ENCODE measurements at places on chromosomes 3 and 15.

- no peak for DNase-seq
Measured at GRCh38 chr3:71018799-71019198, 564.7 kb downstream of the FOXP1 start.

DNA sequence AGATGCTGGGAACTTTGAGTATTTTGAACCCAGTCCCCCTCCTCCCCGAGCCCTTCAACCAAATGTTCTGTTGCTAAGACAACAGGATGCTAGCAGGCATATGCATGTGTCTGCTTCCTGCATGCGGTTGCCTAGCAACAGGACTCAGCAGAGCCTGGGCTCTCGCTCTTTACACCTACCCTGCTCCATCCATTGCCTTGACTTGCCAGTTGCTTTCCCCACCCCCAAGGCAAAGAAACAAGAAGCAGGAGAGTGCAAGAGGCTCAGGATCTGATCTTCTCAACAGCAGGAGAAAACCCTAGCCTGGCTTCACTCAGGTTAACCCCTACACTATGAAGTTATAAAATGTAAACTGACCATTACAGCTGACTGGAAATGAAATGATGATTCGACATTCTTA, 393.0 kb downstream of the IGSF11 start:
- no peak for DNase-seq

- DNase-seq = peak; percentile 73
Measured at GRCh38 chr3:9503283-9503682, 50.3 kb downstream of the LHFPL4 start.

- no peak for DNase-seq
Measured at GRCh38 chr3:59391131-59391530, 341.3 kb upstream of the CFAP20DC start.

DNA sequence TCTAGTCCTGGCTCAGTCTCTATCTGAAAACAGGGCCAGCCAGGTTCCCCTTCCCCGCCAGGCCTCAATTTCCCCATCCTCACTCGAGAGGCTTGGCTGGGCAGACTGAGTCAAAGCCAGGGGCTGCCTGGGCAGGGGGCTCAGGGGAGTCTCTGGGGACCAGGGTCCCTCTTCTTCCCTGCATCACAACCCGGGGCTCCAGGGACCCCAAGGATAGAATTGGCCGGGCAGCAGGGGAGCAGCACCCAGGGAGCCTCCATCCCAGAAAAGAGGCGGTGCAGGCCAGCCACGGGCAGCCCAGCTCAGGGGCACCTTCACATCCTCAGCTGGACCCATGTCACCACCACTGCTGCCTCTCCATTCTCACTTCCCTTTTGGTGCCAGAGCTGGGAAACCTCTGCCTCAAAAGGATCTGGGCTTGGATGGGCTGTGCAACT, 13.3 kb upstream of the PLXND1 start:
- DNase-seq = no peak

DNA sequence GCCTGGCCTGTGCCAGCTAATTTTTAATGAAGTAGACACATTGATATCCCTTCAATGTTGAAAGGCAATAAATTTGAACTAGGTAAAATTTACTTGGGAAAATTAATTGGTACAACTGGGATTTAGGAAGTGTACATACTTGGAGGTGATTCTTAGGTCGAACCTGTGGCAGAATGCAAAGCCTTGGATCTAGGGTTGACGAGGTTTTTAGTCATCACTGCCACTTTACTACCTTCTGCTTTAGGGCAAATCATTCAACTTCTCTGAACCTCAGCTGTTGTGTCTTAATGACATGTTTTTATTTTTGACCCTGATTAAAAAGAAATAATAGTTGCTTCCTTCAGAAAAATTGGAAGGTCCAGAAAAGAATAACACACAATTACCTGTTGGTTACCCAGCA, 2.5 kb downstream of the APPL1 start:
- DNase-seq = no peak

DNA sequence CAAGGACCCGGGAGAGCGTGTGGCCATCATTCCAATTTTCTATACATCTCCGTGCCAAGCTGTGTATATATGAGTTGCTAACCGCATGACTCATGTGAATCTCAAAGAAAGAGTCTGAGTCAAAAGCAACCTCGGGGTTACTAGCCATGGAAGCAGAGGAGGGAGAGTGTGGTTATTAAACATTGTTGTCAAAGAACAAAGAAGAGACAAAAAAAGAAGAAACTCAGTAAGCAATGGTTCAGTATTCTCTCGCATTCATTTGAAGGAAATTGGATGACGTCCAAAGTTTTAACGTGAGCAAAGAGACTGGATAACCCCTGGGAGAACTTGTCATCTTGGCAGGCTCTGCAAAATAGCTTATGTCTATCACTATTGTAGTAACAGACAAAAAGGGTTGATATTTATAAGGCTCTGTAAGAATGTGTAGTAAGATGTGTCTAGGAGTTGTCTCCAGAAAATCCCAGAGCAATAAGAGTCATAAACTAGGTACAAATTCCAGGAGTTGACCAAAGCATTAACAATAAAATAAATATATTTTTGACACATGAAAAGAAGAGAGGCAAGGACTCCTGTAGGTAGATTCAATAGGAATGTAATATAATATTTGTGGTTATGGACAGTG, 52.8 kb upstream of the GRM7 start:
- no peak for DNase-seq

GRCh38 chr15:65611888-65612615, 1.1 kb upstream of the INTS14 start:
- no peak for DNase-seq

- DNase-seq = no peak
Measured at GRCh38 chr3:133112666-133113065, 74.5 kb downstream of the TMEM108 start.

DNA sequence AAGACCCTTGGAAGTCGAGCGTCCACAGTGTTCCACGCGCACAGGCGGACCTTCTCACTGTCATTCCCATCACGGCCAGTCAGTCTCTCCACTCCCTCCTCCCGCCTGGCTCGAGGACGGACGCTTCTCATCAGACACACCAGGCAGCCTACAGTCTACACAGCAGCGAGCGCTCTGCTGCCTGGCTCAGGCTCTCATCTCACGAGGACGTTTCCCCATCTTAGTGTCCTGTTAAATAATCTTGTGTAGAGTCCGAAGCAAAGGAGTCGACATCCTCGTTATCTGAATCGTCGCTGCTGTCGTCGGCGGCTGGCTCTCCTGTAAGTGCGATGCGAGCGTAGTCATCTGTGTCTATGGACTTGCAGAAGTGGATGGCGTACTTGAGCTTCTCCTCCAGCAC, 12.4 kb upstream of the OCA2 start:
- no peak for DNase-seq

DNA sequence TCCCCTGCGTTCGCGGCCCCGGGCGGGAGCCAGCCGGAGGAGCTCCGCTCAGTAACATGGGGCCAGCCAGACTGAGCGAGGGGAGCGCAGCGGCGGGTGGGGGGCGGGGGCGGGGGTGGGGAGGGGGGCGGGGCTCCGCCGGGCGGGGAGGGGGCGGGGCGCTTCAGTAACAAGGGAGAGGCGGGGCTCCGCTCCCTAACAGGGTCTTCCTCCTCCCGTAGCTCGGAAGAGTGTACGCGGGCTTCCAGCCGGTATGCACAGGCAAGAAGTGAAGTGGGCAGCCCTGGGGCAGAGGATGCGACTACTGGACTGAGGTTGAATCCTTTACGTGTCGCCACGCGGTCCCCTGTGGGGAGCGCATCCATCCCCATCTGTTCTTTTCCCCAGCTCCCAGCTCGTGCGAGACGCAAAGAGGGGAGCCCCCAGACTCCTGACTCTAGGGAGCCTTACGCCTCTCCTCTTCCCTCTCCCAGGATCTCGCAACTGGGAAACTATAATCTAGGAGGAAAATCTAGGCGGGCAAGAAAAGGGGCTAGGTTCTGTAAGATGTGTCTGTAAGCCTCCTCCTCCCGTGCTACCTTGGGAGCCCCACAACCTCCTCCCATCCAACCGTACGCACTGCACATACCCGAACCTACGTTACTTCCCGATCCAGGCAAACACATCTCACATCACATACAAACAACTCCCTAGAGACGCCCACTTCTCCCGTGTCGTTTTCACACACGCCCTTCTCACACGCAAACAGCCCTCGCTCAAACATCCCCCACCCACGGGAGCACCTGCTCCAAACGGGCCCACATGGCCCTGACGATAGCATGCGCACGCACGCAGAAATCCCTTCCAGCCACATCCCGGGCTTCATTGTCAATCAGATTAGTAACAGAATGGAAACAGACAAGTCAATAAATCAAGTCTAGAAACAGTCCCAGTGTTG, at the start of gene SHF:
Gene SHF, minus strand, starts transcription at position 73 of the 937 bp plus-strand sequence. Its CDS starts 15 bp downstream, at position 58.
- DNase-seq = peak; percentile 87
